ENCODE measurements at places on chromosomes 7 and 10.

DNA sequence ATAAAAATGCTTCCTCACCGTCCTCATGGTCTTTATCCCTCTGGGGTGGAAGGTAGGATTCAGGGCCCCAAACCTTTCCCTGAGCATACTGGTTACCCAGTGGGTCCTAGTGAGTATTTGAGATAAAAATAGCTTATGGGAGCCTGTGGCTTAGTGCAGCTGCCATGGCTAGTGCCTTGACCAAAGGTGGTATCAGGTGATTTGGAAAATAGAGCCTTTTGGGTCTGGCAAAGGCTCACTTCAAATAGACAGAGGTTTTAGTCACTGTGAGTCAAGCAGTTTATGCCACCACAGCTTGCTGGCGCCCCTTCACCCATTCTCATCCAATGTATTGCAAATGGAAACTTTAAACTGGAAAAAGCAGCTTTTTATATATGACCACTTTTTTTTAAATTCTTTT is 30.4 kb downstream of the PLAU start:
- peak; percentile 55 for DNase-seq

DNA sequence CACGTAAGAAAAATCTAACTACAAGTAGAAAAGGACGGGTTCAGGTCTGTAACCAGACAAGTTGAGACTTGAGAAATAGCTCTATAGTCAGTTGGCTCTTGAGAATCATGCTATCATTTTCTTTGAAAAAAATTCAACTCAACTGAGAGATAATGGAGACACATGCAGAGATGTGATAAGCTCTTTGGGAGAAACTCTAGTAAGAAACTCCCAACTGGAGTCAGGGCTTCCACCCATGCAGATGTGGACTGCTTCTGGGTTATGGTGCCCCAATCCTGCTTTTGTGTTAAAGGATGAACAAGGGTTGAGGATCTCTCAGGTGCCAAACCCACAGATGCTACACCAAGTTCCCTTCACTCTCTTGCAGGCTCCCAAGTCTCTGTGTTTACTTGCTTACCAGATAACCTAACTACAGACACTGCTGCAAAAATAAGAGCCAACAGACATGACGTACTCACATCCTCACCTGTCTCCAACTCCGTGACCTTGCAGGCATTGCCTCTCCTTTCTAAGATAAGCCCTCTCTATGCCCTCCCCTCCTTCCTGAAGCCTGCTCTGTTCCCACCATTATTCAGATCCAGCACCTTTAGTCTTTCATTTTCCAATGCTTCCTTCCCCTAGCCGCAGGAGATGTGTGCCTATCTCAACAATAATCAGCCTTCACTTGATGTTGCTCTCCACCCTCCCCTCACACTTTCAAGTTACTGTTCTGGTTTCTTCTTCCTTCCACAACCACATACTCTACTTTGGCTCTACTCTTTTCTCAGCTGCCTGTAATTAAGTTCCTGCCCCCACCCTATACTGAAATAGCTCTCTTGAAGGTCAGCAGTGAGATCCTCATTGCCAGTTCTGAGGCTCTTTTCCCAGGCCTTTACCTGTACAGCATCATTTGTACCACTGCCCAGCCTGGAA is 130.0 kb downstream of the ICA1 start:
- DNase-seq: no peak

GRCh38 chr10:48506147-48506917 is 98.5 kb downstream of the ARHGAP22 start:
- DNase-seq: peak; percentile 20

- no peak for DNase-seq
Measured at GRCh38 chr7:17380736-17381662, 82.5 kb downstream of the AHR start.

- no peak for DNase-seq
Measured at GRCh38 chr10:5616836-5617235, 49.6 kb downstream of the ASB13 start.

GRCh38 chr7:32381024-32381601 is 109.1 kb downstream of the LSM5 start:
- DNase-seq: no peak

- DNase-seq: no peak
Measured at GRCh38 chr7:27145914-27146412, 1.6 kb downstream of the HOXA6 start.

DNA sequence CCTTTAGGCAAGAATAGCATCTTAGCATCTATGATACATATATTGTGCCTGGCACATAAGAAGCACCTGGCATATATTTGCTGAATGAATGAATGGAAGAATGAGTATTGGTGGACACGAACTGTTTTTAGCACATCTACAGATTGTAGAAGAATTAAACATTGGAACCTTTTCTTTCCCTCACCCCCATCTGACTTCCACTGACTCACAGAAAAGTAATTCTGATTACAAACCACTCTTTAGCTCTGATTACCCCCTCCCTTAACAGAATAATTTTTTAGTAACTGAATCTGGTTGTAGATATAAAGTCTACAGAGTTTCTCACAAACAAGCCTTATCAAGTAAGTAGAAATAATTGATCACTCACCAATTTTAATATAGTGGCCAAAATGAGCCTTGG is 31.9 kb downstream of the SLC26A4 start:
- peak; percentile 57 for DNase-seq

DNA sequence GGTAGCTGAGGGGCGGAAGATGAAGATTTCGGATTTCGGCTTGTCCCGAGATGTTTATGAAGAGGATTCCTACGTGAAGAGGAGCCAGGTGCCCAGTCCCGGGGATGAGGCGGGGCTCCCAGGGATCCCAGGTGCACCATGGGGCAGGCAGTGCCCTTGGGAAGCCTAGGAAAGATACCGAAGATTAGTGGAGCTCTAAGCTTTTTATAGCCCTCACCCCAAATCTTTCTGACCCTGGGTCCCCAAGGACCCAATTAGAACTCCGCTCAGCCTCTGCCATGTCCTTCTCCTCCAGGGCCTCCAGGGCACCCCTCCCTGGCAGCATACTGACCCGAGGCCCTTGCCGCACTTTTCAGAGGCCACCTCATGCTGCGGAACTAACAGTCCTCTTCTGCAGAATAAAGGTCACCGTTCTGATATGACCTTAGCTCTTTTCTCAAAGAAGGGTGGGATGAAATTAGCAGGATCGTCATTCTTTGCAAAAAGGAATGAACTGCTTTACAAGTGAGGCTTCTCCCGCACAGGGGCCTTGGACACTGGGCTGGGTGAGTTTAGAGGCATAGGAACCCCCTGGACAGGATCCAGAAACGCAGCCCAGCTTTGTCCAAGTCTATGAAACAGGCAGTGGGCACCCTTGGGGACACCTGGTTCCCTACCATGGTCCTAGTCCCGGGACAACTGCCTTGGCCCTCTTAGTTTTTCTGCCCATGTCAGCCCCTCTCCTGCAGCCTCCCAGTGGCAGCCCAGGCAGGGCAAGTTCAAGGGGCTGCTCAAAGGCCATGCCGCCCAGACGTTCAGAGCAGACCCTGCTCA is 17.9 kb upstream of the CSGALNACT2 start:
- no peak for DNase-seq

DNA sequence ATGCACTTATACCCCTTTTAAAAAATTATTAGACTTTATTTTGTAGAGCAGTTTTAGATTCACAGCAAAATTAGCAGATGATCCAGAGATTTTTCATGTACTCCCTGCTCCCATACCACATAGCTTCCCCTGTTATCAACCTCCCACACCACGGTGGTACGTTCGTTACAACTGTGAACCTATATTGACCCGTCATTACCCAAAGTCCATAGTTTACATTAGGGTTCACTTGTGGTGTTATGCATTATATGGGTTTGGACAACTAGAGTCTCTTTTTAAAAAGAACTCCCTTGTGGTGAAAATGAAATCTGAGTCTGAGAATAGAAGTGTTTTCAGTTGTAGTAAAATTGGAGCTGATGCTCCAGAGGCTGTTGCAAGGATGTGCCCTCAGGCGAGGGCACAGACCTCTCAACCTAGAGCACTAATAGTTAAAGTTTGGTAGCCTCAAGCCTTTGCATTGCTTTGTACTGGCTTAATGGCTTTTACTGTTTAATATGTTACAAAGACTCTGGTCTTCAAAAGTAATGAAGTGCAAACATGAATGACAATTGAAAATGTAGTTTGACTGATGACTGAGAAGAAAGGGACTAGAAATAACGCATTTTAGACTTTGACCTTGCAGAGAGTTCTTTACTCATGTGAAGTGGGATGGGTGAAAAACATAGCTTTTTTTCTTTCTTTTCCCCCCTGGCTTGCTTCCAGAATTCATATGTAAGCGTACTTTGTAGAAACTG is 30.6 kb upstream of the CSTF2T start:
- no peak for DNase-seq

GRCh38 chr7:150962553-150963399 is 15.3 kb downstream of the KCNH2 start:
- peak; percentile 77 for DNase-seq

- DNase-seq: no peak
Measured at GRCh38 chr7:1313613-1314012, 80.9 kb downstream of the UNCX start.

GRCh38 chr7:76397409-76398183 is 11.9 kb downstream of the SSC4D start:
- peak; percentile 78 for DNase-seq

- no peak for DNase-seq
Measured at GRCh38 chr7:115435178-115435577, 513.3 kb downstream of the MDFIC start.

DNA sequence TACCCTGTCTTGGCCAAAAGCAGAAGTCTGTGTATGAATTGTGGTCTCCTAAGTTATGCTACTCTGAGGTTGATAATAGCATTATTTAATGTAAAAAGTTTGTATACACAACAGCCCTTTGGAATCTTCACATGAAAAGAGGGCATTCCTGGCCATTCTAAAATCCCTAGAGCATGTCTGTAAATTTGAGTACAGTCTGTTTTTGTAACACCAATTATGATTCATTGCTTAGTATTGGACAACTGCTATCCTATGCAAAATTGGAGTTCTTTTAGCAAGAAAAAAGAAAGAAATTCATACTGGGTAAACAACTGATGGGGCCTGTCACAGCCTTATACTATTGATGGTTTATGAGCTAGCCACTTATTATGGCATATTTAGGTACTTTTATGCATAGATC is 10.2 kb downstream of the CUTC start:
- peak; percentile 6 for DNase-seq

- peak; percentile 80 for DNase-seq
Measured at GRCh38 chr10:89032141-89032891, 41.7 kb downstream of the FAS start.

- DNase-seq: no peak
Measured at GRCh38 chr7:97226541-97226940, 109.0 kb downstream of the SDHAF3 start.

DNA sequence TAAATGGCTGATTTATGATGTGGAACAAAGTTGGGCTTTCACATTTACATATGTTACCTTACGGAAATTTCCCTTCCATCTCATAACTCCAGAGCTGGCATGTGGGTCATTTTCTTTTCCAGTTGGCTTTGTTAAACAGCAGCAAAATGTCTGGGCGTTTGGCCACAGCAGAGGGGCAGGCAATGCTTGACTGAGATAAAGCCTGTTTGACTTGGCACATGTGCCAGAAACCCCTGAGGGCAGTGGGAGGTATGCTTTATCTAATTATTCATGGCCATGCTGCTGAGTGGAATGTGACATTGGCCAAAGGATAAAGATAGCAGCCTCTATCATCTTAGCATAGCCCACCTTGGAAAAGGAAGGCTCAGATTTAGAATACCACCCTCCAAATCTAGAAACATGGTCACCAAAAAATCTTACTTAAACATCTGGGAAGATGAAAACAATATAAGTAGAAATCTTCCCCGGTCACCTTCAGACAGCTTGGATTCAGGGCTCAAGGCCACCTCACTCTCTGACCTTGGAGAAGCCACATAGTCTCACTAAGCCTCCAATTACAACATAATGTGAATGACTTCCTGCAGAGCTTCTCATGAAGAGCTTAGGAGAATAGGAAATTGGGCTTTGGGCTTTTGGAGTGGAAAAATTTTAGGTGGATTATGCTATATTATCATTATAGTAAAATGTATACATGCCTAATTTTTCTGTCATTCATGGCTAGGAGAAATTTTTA is 101.5 kb downstream of the GRM3 start:
- DNase-seq: peak; percentile 72

GRCh38 chr10:113859261-113859660 is 4.8 kb downstream of the NHLRC2 start:
- no peak for DNase-seq

DNA sequence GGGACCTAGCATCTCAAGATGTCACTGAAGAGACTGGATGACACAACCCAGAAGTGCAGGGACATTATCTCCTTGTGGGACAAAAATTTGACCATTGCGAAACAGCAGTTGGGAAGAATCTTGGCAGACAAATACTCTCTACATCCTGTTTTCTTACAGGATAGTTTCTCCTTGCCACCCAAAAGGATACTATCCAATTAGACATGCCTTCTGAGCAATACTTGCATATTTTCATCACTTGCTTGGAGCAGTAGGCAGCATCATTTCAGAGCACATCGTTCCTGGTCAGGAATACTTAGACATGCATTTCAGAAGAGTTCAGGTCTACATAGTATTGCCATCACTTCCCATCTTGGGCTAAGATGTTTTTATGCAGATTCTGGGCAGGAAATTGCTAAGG is 56.8 kb downstream of the FAS start:
- no peak for DNase-seq

DNA sequence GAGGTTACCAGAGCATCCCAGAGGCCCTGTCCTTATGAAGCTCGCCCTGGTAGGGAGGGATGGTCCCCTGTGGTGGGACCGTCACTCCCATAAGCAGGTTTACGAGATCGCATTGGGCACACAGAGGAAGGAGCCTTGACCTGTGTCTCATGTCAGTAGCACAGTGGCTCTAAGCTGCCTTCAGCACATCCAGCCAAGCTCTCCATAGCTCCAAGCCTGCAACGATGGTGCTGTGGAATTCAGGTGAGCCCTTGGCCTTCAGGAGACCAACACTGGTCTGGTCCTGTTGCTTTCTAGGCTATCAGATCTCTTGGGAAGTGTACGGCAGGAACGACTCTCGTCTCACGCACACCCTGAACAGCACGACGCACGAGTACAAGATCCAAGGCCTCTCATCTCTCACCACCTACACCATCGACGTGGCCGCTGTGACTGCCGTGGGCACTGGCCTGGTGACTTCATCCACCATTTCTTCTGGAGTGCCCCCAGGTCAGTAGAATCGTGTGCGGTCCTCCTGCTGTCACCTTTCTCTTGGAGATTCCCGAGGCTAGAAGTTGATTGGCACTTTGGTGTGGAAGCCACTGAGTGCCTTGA is 605.3 kb upstream of the FOXK1 start:
- DNase-seq: no peak

GRCh38 chr10:17649836-17650235 is 5.9 kb downstream of the STAM start:
- DNase-seq: no peak

DNA sequence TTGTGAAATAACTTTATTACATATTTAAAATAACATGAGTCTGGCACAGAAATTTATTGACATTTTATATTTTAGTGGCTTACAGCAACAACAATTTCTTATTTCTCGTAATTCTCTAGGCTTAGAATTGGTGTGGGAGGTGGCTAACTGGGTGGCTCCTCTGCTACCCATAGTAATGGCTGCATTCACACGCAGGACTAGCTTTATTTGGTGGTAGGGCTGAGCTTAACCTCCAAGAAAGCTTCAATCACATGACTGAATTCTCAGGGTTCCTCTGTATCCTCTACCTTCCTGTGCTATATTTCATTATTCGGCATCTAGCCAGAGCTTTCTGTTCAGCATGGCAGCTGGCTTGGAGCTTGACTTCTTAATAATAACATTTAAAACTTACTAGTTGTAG is 138.8 kb downstream of the ZWINT start:
- no peak for DNase-seq

- peak; percentile 9 for DNase-seq
Measured at GRCh38 chr7:138127996-138128395, 51.7 kb downstream of the AKR1D1 start.

Measured in astrocyte of the hippocampus (primary cell).